ENCODE measurements at places on chromosomes 6 and 20.

GRCh38 chr20:58875541-58876134, 23.1 kb downstream of the GNAS start:
- DNase-seq, result no peak

DNA sequence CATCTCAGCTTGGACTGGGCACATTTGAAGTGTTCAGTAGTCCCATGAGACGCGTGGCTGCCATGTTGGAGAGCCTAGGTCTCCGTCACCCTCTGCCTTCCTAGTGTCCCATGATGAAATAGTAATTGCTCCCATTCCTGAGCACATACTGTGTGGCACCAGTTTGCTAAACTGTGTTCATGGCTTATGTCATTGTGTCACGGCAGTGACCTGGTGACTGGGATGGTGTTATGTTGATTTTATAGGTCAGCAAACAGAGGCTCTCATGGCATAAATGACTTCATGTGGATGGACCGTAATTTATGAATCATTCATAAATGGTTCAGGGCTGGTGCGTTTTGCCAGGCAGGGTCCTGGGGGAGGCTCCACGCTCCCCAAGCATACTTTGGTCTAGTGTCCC, 3.8 kb downstream of the BCAS4 start:
- DNase-seq, result no peak

- DNase-seq, result no peak
Observed at GRCh38 chr6:107871976-107872375, 47.9 kb upstream of the SCML4 start.

GRCh38 chr6:169963581-169964297, 212.3 kb downstream of the ERMARD start:
- no peak for DNase-seq

GRCh38 chr6:44468835-44469234, 81.3 kb downstream of the CDC5L start:
- no peak for DNase-seq

DNA sequence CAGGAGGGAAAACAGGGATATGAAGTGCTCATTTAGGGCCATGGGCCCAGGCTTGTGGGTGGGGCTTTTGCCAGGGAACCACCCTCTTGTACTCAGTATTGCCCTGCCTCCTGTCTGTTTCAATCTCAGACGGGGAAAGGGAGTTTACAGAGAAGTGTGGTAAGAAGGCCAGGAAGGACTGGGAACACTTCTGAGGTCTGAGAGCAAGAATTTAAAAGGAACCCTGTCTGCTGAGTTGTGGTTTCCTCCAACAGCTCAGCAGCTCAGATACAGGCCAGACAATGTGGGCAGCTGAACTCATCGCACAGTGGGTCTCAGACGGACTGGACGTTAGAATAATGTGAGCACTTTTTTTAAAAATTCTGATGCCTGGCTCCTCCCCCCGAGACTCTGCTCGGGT, 354.1 kb upstream of the ARID1B start:
- DNase-seq, result no peak

DNA sequence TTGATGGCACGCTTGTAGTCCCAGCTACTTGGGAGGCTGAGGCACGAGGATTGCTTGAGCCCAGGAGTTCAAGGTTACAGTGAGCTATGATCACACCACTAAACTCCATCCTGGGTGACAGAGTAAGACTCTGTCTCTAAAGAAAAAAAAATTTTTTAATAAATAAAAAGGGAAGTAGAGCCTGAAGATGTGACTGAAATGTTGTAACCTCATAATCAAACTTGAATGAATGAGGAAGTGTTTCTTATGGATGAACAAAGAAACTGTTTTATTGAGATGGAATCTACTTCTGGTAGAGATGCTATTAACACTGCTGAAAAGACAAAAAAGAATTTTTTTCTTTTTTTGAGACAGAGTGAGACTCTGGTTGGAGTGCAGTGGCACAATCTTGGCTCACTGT, 6.7 kb downstream of the MAK start:
- DNase-seq, result no peak

GRCh38 chr6:51541847-51542246, 545.6 kb downstream of the PKHD1 start:
- DNase-seq, result no peak

DNA sequence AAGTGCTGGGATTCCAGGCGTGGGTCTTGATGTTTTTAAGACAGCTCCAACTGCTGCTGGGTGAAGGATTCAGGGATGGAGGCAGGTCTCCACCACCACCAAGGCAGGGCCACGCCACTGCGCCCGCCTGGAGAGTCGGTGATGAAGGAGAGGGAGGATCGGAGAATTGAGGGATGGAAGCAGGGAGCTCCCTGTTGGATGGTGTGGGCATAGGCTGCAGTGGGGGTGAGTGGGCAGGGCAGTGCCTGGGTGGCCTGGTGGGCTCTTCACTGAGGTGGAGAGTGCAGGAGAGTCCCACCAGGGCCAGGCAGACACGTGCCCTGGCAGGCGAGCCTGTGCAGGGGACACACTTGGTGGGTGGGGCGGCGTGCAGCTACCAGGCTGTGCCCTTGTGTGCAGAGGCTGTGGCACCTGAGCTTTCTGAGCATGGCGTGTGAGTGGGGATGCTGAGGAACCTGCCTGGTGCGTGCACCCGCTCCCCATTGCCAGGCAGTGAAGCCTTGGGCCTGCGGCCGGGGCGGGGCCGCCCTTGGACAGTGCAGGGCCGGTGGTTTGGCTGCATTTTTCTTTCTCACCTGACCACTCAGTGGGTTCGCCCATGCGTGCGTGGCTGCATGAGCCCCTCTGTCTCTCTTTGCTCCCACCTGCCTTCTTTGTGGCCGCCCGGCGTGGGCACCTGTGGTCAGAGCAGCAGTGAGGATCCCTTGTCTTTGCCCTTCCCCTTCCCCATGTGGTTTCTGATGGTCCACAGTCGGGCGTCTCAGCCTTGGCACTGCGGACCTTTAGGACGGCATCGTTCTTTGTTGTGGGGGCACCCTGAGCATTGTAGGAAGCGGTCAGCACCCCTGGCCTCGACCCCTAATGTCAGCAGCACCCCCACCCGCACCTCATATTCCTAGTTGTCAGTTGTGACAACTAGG, 11.3 kb downstream of the RBM38 start:
- DNase-seq, result no peak

GRCh38 chr20:61439251-61439650, 187.2 kb downstream of the CDH4 start:
- DNase-seq, result no peak

DNA sequence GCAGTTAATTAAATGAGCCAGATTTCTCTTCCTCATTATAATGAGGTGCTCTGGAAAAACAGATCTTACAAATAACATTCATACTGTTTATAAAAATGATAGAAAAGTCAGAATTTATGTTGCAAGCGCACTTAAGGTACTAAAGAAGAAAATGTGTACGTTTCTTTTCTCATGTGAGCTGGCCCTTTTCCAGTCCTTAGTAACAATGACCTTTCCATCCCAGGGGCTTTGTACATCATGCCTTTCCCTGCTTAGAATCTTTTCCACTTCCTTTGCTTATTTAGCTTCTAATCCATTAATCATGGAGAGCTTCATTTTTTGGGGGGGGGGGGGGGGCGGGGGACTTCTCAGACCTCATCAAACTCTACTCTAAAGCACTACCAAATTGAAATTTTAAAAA, 4.8 kb downstream of the FBXO5 start:
- no peak for DNase-seq

GRCh38 chr6:161233986-161234661, 39.7 kb downstream of the AGPAT4 start:
- no peak for DNase-seq

- DNase-seq, result no peak
Observed at GRCh38 chr6:119024111-119024510, 54.4 kb downstream of the FAM184A start.

GRCh38 chr6:108363113-108363512, 68.3 kb downstream of the AFG1L start:
- no peak for DNase-seq

- DNase-seq, result no peak
Observed at GRCh38 chr20:25353747-25354705, 36.6 kb downstream of the ABHD12 start.

GRCh38 chr6:160365117-160365516, 16.9 kb downstream of the SLC22A3 start:
- no peak for DNase-seq

- no peak for DNase-seq
Observed at GRCh38 chr6:169977434-169978265, 226.2 kb downstream of the ERMARD start.

GRCh38 chr6:12289365-12289919, 719 bp upstream of the EDN1 start:
- peak; percentile 37 for DNase-seq

DNA sequence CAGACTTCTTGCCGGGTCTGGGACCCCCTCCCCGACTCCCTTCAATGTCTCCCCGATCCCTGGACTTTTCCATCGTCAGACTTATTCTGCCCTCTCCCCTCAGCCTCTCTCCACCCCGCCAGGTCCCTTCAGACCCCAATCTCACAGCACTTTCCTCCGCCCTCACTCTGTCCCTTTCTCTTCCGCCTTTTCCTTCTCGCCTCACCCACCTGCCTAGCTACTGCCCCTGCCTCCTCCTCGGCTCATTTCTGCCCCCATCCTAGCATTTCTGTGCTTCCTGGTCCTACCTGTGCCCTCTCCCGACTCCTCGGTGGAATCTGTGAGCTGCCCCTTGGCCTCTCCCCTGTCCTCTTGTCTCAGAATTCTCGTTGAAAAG, 616 bp downstream of the CHMP4B start:
- DNase-seq, result peak; percentile 17

DNA sequence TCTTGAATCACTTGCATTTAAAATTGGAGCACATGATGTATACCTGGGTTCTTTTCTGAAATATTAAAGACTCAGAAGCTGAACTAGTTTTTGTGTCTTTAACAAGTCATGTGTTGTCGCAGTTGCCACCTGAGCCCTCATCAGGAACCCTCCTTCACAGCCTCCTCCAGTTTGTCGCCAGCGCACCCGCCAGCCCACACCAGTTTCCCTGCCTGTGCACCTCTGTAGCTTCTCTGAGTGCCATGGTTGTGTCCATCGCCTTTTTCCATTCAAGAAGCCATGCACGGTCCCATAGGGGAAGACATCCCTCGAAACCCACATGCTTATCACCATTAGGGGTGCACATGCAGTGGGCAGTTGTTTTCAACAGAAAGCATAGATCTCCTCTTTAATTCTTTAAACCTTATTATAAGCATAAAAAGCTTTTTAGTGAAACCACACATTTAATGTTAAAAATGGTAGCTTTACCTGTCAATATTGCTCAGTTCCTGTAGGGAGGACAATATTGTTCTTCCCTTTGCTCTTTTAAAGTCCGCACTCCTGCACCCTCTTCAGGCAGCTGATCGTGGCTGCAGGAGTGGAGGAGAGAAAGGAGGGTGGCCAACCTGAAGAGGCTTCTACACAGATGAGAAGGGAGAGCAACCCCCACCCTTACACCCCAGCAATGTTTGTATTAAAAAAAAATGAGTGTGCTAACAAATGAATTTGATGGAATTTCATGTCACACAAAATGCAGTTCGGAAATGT, 121.9 kb downstream of the CFAP61 start:
- DNase-seq, result no peak

DNA sequence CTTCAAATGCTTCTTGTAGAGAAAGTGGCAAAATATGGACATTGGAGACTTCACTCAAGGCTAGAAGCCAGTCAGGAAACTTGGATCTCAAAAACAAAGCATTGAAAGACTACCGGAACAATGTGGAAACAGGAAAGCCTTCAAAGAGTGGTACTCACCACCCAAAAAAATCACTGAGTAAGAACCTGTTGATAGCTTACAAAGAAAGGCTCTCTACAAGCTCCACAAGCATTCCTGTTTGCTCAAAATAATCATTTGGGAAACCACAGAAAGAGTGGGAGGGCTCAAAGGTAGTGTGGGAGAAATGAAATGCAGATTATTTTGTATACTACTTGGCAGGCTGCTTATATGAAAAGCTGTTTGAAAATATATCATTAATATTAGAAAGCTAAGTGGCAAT, 9.5 kb upstream of the DST start:
- DNase-seq, result no peak

GRCh38 chr6:41028561-41029412, 10.2 kb downstream of the UNC5CL start:
- DNase-seq, result no peak

GRCh38 chr6:27091661-27092315, 155.7 kb upstream of the PRSS16 start:
- DNase-seq, result no peak

GRCh38 chr6:109770047-109770446, 79.0 kb downstream of the FIG4 start:
- DNase-seq, result no peak

DNA sequence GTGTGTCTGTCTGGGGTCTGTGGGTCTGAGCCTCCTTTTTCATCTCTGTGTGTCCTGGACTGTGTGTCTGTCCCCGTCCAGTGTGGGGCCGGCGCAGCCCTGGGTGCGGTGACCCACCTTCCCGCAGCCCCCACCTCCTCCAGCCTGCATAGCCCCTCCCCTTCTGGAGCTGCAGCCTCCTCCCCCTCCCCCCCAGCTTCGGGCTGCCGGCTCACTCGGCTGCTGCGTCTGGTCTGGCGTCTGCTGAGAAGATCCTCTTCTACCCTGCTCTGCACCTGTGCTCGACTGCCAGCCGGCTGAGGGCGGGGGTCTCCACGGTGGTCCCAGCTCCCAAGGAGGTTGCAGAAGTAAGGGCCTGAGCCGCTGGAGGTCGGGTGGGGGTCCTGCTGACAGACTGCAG, 7.6 kb upstream of the LKAAEAR1 start:
- DNase-seq, result no peak

DNA sequence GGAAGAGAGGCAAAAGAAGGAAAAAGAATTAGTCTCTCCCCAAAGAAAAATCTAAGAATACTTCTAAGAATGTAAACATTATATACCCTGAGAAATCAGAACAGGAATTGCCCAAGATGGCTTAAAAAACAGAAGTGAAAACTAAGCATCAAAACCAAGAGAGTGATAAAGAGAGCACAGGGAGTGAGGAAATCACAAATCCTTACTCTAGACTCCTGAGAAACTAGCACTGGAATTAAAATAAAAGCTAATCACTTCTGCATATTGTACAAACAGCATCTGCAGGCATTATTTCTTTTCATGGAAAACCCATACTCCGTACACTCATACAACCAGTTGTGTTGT, 285.7 kb downstream of the BTBD9 start:
- no peak for DNase-seq

DNA sequence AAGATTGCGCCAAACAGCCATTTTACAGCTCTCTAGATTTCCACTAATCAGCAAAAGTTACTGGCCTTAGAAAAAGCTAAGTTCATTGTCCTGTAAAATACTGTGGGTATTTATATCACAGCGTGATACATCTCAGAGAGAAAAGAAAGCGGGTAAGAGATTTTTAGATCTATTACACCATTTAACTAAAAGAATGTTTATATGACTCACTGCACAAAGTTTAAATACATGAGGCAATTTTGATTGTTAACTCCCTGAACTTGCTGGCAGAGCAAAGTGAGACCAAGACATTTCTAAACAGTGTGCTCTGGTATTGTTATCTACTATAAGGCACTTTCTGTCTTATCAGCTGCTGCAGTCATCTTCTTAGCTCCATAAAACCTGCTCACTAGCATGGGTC, 314.3 kb downstream of the EPHA7 start:
- DNase-seq, result no peak

DNA sequence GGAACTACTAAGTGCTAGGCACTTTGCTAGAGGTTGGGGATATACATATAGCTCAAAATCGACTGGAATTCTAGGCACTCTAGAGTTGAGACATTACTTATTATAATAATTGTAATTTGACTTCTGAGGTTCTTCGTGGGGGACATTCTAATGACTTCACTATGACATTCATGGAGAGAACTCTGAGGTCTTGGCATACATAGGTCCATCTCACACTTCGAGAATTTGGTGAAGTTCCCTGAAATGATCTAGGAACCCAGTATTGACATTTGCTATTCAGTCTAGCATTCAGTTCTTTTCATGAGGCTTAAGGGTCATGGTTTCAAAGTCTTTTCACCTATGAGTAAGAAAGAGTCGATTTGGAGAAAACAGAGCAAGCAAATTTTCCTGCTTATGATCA, 446.6 kb upstream of the JAG1 start:
- no peak for DNase-seq

All from activated CD8-positive, alpha-beta memory T cell treated with anti-CD3 and anti-CD28 coated beads, Interleukin-2, amount 50 U/mL, for 4 hours (primary cell).